ENCODE measurements at places on chromosomes 1 and 21.

DNA sequence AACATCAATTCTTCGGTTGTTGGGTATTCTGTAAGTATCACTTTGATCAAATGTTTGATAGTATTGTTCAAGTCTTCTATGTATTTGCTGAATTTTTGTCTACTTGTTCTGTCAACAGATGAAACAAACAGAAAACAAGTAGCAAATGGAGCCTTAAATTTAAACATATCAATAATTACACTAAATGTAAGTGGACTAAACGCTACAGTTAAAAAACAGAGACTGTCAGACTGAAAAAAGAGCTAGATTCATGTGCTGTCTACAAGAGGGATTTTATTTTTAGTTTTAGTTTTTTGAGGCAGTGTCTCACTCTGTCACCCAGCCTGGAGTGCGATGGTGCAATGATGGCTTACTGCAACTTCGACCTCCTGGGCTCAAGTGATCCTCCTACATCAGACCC, 10.7 kb upstream of the RAD54L start:
- no peak for DNase-seq

- DNase-seq: peak; percentile 45
Measured at GRCh38 chr1:223230161-223230881, 87.3 kb upstream of the TLR5 start.

DNA sequence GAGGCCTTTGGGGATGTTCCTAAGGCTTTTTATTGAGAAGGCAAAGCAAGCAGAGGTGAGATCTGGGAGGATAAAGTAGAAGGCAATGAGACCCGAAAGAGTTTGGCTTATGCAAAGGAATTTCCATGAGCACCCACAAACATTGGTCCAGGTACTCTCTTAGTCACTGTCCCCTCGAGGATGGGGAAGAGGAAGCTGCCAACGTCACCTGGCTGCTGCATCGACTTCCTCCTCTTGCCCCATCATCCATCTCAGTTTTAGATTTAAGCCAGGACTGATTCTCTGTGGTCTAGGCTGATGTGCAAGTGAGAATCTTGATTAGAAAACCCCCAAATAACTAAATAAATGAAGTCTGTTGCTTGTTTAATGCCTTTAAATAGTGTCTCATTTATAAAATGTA, 28.7 kb downstream of the RUNX1 start:
- DNase-seq: peak; percentile 55

- DNase-seq: no peak
Measured at GRCh38 chr1:8335246-8335645, 17.3 kb downstream of the SLC45A1 start.

GRCh38 chr1:203300441-203301330, 4.6 kb upstream of the BTG2 start:
- no peak for DNase-seq

DNA sequence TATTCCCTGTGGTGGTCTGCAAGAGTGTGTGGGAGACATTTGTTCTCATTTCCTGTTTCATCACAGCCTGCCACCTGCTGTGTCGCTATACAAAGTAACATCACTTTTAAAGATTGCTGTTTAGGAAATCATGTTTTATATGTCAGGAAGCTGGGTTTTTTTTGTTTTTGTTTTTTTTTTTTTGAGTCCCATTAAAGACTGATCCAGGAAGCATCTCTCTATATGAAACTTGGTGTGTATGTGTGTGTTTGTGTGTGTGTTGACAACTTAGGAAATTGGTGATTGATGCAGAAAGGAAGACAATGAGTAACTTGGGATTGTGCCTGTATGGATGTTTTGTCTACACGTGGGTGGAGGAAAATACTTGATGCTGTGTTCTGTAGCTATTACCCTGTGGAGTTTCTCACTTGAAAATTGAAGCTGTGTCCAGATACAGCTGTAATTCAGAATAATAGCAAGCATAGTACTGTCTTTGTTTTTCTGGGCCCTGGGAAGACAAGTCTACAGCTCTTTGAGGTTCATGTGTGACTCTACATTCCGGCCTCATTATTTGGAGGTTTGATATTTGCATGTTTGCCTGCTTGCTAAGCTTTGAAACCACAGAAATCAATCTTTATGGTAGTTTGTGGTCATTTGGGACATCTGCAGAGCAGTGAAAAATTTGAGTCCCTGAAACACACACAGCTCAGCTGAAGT, 47.9 kb downstream of the LAMC1 start:
- no peak for DNase-seq

DNA sequence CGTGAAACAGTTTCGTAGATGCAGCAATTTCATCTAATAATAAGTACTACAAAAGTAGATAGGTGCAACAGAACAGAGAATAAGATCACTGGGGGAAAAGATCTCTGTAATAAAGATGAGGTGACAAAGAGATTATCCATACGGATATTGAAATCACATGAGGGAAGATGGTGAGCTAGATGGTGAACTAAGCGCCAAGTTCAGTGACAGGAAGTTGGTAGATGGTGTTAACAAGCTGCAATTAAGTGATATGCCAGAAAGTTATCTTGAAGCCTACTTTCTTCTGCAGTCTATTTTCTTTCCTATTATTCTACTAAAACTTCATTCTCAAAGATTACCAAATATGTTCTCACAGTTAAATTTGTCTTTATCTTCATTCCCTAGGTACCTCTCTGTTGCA, 7.1 kb downstream of the LRIF1 start:
- no peak for DNase-seq

- no peak for DNase-seq
Measured at GRCh38 chr21:16851054-16851453, 661.8 kb upstream of the CXADR start.

DNA sequence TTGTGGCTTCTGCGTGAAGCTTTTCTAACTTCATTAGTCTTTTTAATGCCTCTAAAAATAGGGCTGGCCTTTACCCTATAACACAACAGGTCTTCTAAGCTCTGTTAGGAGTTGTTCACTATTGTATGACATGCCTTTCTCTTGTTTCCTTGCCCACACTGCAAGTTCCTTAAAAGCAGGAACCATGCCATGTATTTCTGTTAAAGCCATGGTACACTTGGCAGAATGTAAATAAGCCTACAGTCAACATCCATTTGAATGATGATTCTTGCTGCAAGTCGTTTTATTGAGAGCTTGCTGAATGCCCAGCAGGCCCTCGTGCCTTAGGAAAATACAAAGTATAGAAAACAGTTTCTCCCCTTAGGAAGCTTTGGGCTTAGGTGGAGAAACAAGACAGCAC, 214.6 kb downstream of the DUSP10 start:
- no peak for DNase-seq

DNA sequence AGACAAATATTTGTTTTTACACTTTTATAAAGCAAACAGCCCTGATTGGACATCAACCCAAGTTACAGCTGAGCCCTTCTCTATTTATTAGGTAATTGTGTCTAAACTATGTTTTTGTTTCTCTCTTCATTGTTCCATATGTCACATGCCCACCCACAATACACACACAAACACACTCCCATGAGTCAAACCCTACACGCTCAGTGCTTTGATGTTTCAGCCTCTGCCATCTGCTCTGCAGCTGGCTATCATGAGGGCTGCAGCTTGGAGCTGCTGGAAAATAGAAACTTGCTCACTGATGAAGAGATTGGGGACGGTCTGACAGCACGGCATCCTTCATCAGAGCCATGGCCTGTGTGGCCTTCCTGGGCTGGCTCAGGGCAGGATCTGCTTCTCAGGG, 41.7 kb downstream of the PSMG1 start:
- no peak for DNase-seq

GRCh38 chr1:182295697-182296096, 95.9 kb downstream of the GLUL start:
- DNase-seq: no peak

DNA sequence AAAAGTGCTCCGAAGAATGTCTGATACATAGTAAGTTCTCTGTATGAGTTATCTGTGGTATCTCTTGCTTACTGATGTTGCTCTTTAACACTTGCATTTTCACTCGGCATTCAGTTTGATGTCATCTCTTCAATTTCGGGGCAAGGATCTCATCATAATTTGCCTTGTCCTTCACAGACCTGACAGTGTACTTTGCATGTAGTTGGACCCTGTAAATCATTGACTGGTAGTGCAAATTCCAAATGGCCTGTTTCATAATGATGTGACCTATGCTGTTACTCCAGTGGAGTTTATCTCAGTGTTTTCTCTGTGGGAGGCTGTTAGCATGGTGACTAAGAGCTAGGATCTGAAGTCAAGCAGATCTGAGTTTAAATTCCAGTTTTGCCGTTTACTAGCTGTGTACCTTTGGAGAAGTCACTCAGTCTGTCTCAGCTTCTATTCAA, 34.2 kb upstream of the ABCD3 start:
- peak; percentile 26 for DNase-seq

GRCh38 chr1:30701258-30701633, 22.1 kb downstream of the MATN1 start:
- no peak for DNase-seq

DNA sequence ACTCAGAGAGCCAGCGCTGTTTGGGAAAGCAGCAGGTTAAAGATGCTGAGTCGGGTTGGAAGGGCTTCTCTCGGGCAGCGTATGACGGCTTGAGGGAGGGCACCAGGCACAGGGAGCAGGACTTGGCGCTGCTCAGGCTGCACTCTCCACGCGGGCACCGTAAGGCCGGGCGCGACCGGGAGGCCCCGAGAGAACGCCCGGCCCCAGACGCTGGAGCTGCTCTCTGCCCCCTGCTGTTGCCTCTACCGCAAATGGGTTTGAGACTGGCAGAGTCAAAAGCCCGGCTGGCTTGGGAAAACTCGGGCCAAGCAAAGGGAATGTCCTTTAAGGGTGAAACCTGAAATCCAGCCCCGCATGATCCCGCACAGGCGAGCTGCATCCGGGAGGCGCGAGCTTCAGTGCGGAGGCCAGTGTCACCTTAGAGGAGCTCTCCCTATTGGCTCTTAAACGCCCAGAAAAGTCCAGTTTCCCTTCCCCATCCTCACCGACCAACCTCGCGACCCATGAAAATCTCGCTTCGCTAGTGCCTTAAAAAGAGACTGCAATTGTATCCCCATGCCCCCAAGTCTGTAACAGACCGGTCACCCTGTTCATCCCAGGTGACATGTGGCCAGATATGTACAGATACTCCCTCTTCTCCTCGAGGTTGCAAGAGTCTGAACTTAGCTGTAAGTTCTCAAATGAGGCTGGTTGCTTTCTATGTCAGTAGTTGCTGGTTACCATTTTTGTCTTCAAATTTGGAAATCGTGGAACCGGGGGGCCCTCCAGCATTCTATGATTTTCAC, 1.1 kb downstream of the PRRX1 start:
- peak; percentile 24 for DNase-seq

All from activated CD4-positive, alpha-beta T cell treated with anti-CD3 and anti-CD28 coated beads for 48 hours (primary cell).